ENCODE measurements at places on chromosomes 13 and 19. TPM values are rescaled to one million over a fixed set of nuclear protein-coding genes. Genes with fewer than 3 reads are reported as not detected.

The C13orf42 gene
- not detected for total RNA-seq

The APOC1 gene
- total RNA-seq: 28.8 TPM

The DENND1C gene
- not detected for total RNA-seq

The IGFL1 gene
- total RNA-seq: not detected

The ZNF558 gene
- total RNA-seq: 16.3 TPM

The TPTE2 gene
- not detected for total RNA-seq

The B9D2 gene
- 9.4 TPM for total RNA-seq

The LILRB2 gene
- not detected for total RNA-seq

The PTPRH gene
- 7.0 TPM for total RNA-seq

The MICOS13 gene
- total RNA-seq: 45.6 TPM

The PRR12 gene
- 6.9 TPM for total RNA-seq

The GPR12 gene
- total RNA-seq: not detected

The ATXN8OS gene
- total RNA-seq: not detected

The APC2 gene
- 0.12 TPM for total RNA-seq

The SERP2 gene
- 3.5 TPM for total RNA-seq

Measured in pericardium fibroblast (primary cell).